ENCODE measurements at places on chromosomes 2 and 18.

DNA sequence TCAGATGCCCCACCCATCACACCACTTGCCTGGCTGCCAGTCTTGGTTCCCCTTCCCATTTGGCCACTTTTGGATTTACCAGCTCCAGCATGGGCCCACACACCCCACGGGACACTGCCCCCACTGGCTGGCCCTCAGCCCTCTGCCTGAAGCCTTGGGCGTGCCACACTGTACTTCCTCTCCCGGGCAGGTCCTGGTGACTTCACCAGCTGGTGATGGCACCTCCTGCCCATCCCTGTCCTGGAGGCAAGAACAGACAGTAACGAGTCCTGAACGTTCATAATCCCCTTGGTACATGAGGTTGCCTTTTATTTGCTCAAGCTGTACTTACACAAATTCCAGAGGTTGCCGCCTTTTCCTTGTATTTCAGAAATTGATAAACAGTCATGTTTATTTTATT lies 81.1 kb downstream of the TMEM17 start:
- no peak for DNase-seq

DNA sequence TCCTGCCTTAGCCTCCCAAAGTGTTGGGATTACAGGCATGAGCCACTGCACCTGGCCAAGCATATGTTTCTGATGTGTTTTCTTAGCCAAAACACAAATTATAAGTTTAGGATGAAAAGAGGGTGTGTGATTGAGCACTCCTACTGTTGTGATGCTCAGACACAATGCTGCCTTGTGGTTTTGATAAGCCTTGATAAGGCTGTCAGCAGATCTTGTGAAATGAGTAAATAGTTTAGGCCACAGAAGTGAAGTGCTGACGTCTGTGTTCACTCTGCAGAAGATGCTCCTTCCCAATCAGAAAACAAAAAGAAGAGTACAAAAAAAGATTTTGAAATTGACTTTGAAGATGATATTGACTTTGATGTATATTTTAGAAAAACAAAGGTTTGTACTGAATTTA lies 24.3 kb downstream of the NCAPH start:
- no peak for DNase-seq

GRCh38 chr18:10564975-10565773 lies 39.3 kb downstream of the NAPG start:
- DNase-seq, result no peak

DNA sequence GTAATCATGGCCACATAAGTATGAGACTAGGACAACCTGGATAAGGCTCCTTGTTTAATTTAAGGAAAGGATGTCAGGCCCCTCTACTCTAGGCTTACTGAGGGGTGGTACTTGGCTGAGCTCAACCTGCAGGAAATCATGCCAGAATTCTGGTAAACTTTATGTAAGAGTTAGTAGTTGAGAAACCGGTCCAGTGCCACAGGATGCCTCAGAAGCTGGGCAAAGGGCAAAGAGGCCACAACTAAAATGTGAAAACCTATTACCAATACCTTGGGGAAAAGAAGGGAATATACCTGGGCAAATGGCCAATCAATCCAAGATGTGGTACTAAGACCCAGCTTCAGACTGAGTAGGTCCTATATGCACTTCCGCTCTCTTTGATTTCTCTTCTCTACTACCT lies 86.7 kb downstream of the ITSN2 start:
- DNase-seq, result no peak

- no peak for DNase-seq
Measured at GRCh38 chr18:33350256-33350655, 90.3 kb downstream of the CCDC178 start.

DNA sequence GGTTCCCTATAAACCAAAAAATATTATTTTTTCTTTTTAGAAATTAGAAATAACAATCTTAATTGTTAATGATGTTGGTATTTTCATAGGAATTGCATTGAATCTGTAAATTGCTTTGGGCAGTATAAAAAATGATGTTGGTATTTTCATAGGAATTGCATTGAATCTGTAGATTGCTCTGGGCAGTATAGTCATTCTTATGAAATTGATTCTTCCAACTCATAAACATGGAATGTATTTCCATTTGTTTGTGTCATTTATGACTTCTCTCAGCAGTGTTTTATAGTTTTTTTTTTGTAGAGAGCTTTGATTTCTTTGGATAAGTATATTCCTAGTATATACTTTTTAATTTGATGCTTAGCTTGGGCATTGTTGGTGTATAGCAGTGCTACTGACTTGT lies 82.0 kb upstream of the NT5C1B start:
- DNase-seq, result no peak

DNA sequence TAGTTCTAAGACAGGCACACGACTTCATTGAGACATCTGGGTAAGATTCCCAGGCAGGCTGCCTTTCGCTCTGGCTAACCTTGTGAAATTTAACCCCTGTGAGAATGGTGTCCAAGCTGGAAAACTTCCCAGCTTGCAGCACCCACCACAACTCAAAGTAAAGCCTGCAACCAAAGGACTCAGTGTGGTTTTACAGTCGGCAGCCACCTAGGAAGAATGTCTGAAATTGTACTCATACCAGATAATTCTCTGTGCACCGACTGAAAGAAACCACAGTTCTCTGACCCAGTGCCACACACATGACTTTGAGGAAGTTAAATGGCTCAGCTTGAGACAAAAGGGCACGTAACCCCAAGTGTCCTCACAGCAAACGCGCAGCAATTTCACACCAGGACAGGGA lies 125.7 kb downstream of the RBMS1 start:
- DNase-seq, result no peak

GRCh38 chr18:76530846-76531245 lies 35.8 kb upstream of the ZNF516 start:
- DNase-seq, result no peak

DNA sequence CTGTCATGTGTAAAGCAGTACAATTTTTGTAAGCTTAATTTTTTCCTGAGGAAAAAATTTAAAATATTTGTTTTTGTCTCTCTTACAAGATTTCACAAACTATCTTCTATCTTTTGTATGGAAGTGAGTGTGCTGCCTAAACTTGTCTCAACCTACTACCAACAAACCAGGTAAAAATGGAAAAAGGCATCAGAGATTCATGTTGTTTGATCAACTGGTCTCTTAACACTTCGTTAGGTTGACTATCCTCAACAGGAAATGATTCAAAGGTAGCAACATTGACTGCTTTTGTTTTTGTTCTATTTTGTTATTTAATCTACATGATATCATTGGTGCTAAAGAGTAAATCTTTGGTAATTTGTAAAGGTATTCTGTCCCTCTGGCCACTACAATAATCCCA lies 47.7 kb upstream of the RND3 start:
- DNase-seq, result no peak
